ENCODE measurements at places on chromosomes 1 and 21.
A peak's percentile ranks its signal among the peaks of the same experiment; 100 is the strongest.

DNA sequence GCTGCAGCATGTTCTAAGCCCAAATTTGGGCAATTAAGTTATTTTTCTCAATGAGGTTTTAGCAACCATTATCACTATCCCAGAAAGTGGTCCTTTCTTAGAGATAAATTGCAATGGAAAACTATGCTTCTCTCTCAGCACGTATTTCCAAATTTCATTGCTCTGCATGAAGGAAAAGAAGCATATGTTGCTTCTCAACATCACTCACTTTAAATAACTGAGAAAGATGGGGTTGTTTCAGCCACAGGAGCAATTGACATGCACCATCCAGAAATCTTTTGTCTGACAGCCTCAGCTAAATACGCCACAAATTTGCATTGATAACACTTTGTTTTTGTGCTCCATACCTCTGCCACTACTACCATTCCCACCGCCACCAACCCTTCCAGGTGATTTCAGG lies 157.6 kb upstream of the PKN2 start:
- no peak for DNase-seq

DNA sequence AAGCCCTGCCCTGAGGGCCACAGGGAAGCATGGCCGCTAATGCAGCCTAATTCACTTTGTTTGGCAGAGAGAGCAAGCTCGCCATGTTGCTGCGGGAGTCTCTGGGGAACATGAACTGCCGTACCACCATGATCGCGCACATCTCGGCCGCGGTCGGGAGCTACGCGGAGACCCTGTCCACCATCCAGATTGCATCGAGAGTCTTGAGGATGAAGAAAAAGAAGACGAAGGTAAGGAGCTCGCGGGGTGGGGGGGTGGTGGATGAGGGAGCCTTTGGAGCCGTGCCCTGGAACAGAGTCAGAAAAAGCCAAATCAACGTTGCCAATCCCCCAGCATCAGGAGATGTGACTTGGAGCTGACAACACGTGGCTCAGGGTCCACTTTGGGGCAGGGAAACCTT lies 529.4 kb downstream of the KIF26B start:
- DNase-seq: no peak

DNA sequence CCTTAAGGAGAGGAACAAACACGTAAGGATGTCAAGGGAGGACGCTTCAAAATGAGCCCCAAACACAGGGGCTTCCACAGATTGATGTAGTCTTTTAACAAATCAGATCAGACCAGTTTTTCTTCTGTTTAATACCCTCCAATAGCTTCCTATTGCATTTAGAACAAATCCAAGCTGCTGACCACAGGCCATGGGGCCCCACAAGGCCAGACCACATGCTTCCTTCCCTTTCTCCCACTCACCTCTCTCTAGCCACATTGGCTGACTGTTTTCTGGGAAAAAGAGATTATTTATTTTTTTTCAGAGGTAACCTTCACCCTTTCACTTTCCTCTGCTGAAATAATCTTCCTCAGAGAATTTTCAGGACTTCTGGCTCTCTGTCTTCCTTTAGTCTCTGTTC lies 380.6 kb downstream of the SIPA1L2 start:
- no peak for DNase-seq

GRCh38 chr1:67159233-67159632 lies 7.0 kb upstream of the IL23R start:
- no peak for DNase-seq

DNA sequence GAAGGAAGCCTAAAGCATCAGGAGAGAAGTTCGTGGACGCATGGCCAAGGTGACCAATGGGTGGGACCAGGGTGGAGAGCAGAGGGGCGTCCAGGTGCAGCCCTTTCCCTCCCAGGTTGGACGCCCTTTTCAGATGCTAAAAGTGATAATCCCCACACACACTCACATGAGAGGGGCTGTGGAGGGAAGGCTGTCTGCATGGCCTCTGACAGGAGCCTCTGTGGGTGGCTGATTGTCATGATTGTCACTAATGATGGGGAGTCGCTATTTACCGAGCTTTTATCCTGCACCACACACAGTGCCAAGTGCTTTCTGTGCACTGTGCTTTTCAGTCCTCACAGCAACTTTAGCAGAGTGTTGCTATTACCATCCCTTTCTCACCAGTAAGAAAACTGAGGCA lies 27.1 kb upstream of the C1QA start:
- no peak for DNase-seq

DNA sequence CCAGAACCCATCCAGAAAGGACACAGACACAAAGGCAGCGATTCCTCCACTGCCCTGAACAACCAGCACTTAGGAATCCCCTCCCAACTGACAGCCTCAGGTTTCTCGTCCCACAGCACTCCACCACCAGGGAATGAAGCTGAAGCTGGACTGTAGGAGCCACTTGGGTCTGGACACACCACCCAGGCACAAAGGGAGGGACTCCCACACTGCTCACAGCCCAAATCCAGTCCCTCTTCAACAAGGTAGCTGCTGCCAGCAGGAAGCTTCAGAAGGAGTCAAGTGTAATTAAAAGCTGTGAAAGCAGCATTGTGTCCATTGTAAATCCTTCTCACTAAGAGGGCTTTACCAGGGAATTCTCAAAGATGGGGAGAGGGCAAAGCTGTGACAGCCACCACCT lies 29.0 kb downstream of the LMX1A start:
- no peak for DNase-seq

GRCh38 chr1:173113015-173113741 lies 62.4 kb upstream of the TNFSF18 start:
- DNase-seq: no peak

GRCh38 chr1:186429017-186429416 lies 31.9 kb downstream of the PDC start:
- DNase-seq: no peak

DNA sequence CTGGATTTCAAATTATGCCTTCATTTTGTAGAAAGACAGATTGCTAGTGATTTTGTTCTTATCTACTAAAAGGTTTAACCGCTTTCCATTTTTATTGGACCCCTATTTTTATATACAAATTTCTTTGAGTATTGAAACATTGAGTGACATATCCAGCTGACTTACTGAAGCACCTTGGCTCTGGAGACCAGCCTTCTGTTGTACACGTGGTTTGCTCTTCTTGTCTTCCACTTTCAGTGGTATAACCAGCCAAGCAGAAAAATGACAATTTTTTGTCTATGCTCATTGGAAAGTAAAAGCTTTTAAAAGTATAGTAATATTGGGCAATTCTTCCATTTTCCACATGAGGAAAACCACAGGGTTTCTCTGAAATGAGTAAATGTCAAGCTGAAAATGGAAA lies 4.4 kb downstream of the F13B start:
- DNase-seq: no peak

- DNase-seq: no peak
These were observed 164.7 kb downstream of the NEGR1 start for GRCh38 chr1:72117621-72118020.

DNA sequence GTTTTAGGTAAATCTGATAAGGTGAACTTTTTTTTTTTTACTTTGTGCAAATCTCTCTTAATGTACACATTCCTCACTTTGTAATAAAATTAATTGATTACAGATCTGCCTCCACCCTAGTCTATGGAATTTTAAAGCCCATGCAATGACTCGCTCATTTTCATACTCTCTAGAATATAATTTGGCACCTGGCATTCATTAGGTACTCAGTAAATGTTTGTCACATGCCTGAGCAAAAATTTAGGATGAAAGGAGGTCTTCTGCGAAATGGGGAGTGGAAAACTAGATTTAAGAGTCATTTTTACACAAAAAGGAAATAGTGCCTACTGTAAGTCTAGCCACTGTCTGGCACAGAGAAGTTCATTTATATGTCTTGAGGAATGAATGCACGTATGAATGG lies 350.1 kb downstream of the DPYD start:
- DNase-seq: no peak

DNA sequence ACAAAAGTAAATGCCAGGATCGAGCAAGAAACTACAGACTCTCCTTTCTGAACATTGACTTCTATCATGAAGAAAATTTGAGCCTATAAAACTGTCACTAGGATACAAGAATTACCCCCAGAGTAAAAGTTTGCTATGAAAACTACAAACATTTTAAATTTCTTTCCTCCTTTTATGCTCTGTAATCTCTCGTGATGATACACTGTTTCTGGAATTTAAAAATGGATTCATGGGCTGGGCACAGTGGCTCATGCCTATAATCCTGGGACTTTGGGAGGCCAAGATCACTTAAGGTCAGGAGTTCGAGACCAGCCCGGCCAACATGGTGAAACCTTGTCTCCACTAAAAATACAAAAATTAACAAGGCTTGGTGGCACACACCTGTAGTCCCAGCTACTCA lies 181.3 kb downstream of the ZNF281 start:
- DNase-seq: no peak

GRCh38 chr1:67705735-67706453 lies 20.9 kb downstream of the GADD45A start:
- no peak for DNase-seq

DNA sequence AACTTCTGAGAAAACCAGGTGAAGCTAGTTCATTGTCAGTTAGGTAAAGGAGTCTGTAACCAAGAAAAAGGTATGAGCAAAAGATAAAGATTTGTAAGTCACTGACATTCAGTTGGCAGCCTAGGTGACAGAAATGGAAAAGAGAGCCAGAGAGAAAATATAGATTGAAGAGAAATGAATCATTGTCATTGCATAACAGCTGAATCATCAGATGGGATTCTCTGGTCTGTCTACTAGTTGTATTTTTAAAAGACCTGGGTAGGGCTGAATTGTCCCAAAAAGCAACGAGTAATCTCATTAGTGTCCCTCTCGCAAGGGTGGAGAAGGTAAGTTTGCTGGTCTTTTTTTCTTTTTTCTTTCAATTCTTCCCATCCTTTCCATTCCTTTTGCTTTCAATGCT lies 36.6 kb downstream of the PTGS2 start:
- peak; percentile 18 for DNase-seq

DNA sequence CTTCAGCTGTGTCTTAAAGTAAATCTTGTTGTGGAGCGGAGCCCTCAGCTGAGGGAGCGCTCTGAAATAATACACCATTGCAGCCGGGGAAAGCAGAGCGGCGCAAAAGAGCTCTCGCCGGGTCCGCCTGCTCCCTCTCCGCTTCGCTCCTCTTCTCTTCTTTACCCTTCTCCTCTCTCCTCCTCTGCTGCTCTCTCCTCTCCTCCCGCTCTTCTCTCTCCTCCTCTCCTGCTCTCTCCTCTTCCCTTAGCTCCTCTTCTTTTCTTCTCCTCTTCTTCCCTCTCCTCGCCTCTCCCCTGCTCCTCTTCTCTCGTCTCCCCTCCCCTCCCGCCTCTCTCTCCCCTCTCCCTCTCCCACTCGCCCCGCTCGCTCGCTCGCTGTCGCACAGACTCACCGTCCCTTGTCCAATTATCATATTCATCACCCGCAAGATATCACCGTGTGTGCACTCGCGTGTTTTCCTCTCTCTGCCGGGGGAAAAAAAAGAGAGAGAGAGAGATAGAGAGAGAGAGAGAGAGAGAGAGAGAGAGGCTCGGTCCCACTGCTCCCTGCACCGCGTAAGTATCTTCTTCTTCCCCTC lies at the start of gene PROX1:
PROX1 (plus strand) TSS at position 47 of the 580 bp plus-strand sequence. CDS start 8,563 bp downstream, outside the sequence.
- peak; percentile 26 for DNase-seq

DNA sequence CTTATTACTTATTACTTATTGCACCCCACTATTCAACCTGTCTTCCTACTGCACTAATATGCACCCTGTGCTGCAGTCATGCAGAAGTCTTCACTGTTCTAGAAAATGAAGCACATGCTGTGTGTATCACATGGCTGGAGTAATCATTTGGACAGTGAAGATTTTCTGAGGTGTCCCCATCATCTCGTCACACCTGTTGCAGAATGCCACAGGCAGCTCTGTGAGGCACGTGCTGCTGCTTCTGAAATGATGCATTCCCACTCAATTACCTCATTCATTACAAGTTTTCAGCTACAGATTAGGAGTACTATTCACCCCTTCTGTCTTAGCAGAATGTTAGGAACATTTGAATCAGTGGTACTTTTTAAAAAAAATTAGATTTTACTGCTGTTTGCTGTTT lies 325.7 kb upstream of the ST6GALNAC5 start:
- no peak for DNase-seq

GRCh38 chr21:25569711-25570110 lies 37.6 kb downstream of the MRPL39 start:
- DNase-seq: no peak

DNA sequence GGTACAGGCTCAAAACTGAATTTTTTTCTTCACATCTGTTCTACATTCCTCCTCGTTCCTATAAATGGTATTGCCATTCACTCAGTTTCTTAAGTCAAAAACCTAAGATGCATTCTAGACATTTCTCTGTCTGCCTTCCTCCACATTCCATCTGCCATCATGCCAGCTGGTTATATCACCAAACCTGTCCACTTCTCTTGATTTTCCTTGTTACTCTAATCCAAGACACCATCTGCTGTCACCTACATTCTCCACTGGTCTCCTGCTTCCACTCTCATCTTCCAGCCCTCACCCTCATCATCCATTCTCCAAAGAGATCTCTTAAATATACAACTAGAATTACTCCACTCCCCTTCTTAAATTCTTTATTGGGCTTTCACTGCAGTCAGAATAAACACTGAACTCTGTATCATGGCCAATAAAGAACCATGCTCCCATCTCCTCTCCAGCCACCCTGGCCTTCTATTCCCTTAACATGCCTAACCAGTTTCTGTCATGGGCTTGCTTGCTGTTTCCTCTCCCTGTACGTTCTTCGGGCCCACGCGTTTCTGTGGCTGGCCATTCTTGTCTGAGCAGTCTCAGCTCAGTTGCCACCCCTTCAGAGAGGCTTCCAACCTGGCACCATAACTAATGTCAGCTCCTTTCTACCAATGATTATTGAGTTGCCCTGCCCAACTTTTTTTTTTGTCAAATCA lies 278.3 kb downstream of the ST6GALNAC3 start:
- no peak for DNase-seq

DNA sequence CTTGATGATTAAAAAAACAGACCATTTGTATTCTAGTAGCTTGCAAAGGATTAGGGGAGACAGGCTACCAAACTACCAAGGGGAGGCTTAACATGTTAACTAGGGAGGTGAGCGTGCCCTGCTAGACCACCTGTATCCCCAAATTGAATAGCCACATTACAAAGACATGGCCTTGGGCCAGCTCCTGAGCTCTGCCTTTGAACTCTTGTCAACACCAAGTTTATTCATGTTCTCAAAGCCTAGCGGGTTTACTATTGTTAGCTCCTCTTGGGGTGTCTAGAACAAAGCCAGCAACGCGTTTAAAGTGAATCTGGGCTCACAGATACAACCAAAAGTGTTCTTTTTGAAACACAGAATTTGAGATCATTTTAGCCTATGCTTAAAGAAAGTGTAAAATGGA lies 36.3 kb downstream of the SMYD2 start:
- no peak for DNase-seq

DNA sequence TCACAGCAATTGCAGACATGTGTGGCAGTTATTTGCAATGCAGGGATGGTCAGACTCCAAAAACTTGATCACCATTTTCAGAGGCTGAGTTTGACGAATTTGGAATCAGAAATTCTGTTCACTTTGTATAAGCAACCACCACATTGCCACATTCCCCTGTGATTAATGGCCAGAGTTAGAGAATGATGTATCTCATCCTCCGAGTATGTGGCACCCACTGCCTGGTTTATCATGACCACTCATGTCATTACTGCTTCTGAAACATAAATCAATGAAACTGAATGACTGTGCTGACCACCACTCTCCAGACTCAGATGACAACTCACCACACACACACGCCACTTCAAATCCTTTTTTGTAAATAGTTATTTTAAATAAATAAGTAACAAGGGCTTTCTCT lies 66.6 kb upstream of the CACHD1 start:
- no peak for DNase-seq
